Activated gamma-delta T cell treated with anti-CD3 and anti-CD28 coated beads, Interleukin-2, amount 50 U/mL, for 16 hours (primary cell): ENCODE measurements at places on chromosomes 11 and 22.
A peak's percentile ranks its signal among the peaks of the same experiment; 100 is the strongest.

- no peak for DNase-seq
Observed at GRCh38 chr11:73386016-73386415, 9.8 kb downstream of the RELT start.

DNA sequence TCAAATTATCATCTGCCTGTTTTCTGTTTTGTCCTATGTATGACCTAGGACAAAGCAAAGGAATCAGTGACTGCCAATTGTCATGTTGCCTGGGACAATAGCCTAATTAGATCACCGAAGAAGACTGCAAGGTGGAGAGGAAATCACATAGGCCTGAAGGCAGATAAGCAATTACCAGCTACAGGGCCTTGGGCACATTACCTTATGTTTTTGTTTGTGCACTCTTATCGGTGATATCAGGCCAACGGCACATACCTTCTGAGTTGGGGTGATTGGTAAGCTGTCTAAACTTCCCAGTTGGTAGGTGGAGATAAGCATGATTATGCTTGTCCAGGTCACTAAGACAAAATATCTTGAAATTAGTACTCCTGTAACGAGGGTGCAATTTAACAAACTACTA is 58.1 kb upstream of the FAM181B start:
- DNase-seq: no peak

DNA sequence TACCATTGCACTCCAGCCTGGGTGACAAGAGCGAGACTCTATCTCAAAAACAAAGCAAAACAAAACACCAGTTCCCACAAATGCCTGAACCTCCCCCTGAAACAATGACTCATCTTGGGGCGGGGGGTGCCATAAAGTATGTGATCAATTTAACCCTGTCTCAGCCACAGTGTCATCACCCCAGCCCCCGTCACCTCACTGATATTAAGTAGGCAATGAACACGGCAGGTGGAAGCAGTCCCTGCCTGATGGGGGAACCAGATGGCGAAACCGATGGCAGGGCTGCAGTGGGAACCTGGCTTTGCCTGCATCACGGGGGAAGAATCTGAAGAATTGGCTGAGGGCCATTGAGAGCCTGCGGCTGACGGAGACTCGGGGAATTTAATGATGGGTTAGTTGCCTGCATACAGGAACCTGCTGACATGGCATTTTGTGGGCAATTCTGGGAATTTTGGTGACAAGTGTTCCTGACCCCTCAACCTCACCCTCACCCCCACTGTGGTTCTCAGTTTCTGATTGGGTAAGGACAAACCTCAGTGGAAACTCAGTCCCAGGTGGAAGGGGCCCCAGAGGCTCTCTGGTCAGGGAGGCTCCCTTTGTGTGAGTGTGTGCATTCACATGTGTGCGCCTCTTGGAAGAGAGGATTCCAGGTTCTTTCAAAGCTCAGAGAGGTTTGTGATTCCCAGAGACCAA is 39.1 kb upstream of the SHISAL1 start:
- peak; percentile 7 for DNase-seq

GRCh38 chr11:36361901-36362391 is 65.9 kb downstream of the PRR5L start:
- DNase-seq: no peak

DNA sequence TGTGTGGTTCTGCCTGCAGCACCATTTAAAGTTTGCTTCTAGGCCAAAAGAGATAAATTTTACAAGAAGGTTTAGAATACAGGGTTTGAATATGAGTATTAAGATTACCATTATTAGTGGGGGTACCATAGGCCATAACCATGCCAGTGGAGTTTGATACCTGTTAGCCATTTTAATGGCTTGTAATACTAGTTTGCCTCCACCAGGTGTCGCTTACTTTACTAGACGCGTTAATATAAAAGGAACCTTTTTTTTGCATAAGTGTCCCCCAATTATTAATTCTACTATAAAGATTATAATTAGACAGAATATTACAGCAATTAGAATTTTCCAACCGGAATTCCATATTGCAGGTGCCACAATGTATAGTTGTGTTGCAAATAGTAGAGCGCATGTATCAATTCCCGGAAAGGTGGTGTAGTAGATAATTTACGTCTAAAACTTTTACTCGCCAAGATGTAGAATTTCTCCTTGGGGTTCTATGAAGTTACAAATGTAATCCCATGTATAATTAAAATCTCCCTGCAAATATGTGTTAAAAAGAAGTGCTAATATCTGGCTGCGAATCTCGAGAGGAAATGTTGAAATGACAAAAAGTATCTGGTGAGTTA is 16.1 kb downstream of the MS4A6E start:
- no peak for DNase-seq

DNA sequence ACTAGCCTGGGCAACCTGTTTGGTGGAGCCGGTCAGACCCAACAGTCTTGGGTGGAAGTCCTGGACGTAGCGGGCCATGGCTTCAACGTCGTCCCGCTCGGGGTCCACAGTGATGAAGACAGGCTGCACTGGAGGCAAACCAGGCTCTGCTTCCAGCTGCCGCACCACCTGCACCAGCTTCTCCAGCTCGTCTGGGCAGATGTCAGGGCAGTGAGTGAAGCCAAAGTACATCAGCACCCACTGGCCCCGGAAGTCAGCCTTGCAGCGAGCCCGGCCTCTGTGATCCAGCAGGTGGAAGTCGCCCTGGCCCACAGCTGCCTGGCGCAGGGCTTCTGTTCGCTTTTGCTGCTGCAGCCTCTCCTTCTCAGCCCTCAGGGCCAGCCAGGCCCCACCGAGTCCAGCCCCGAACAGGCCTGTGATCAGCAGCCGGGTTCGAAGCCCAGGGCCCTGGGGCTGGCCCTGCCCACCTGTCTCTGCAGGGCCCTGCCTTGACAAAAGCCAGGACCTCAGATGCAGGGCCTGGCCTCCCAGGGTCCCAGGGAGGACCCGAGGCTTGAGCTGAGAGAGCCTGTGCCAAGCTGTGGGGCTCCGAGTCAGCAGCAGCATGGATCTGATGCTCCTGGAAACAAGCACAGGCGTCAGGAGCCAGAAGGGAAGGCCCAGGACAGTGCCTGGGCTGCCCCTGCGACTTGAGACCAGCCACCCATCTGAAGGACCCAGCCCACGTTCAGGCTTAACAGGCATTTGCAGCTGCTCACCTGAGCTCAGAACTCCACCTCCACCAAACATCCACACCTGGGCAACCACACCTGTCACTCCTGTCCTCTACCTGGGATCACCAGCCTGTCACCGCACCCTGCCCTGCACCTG is 1.4 kb downstream of the SCO2 start:
- no peak for DNase-seq

- DNase-seq: no peak
Observed at GRCh38 chr11:126829716-126830115, 170.9 kb downstream of the KIRREL3 start.

- no peak for DNase-seq
Observed at GRCh38 chr11:114296605-114297372, 590 bp downstream of the NNMT start.

- DNase-seq: no peak
Observed at GRCh38 chr11:75812542-75813040, 2.4 kb upstream of the UVRAG start.

DNA sequence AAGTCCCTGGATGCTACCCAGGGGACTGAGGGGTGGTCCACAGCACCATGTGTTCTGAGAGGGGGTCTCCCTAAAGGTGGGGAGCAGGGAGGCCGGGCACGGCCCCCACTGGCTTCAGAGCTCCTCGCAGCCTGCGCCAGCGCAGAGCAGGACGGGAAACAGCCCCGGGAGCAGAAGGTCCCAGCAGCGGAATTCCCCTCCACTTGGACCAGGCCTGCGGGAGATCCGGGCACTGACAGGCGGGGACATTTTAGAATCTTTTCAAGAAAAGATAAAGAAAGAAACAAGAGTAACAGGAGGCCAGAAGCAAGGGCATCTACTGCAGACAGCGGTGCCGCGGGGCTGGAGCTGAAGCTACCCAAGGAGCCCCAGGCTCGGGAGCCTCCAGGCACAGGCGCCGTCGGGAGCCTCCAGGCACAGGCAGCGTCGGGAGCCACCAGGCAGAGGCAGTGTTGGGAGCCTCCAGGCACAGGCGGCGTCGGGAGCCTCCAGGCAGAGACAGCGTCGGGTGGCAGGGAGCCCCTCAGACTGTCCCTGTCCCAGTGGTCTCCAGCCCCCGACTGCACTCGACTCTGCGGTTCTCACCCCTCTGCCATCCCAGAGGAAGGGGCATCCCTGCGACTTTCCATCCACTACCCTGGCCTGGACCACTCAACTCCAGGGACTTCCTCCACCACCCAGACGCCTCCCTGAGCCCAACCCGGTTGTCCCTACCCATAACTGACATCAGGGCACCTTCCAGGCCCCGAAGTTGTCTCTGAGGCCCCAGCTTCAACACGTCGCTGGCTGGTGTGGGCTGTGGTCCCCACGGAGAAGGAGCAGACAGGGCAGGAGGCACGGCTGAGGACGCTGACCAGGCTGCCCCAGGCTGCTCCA is 211.1 kb downstream of the BRD1 start:
- no peak for DNase-seq

DNA sequence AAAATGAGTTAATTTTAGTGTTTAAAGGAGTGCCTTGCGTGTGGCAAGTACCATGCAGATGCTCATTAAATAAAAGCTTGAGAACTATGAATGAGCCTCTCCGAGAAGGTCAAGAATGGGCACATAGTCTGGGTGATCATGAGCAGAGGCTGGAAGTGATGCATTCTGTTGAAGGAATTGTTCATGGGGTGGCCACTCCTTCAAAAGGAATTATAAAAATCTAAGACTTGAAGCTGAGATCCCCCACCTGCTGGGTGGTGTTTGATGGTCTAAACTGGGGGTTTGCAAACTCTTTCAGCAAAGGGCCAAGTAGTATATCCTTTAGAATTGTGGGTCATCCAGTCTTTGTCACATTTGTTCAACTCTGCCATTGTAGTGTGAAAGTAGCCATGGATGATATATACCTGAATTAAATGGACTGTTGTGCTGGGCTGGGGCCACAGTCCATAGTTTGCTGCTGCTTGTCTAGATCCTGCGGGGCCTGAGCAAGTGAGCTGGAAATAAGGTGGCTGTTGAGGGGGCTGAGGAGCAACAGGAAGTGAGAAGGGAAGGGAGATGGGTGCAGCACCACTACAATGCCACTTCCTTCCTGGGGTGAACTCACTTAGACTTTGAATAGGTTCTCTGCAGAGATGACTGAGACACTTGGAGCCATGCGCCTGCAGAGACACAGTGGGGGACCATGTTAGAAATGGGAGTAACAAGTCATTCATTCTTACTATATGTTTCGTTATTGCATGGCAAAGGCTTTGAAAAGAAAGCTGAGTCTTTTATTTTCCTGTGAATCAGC is 179.0 kb downstream of the SNX19 start:
- DNase-seq: no peak

DNA sequence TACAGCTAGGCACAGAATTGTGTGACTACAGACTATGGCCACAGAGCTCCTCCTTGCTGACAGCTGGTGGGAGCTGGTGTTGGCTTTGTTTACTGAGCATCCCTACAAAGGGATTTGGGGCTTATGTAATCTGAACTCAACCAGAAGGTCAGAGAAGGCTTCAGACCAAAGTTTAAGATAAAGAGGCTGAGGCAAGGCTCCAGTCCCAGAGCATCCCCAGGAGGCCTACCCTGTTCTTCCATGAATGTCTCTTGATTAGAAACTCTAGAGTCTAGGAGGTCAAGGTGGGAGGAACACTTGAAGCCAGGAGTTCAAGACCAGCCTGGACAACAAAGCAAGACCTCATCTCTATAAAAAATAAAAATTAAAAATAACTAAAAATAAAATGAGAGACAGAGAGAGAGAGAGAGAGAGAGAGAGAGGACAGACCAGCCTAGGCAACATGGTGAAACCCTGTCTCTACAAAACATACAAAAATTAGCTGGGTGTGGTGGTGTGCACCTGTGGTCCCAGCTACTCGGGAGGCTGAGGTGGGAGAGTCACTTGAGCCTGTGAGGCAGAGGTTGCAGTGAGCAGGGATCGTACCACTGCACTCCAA is 125.5 kb upstream of the SERPIND1 start:
- DNase-seq: no peak

- no peak for DNase-seq
Observed at GRCh38 chr11:61080986-61081590, 21.2 kb upstream of the CD5 start.

DNA sequence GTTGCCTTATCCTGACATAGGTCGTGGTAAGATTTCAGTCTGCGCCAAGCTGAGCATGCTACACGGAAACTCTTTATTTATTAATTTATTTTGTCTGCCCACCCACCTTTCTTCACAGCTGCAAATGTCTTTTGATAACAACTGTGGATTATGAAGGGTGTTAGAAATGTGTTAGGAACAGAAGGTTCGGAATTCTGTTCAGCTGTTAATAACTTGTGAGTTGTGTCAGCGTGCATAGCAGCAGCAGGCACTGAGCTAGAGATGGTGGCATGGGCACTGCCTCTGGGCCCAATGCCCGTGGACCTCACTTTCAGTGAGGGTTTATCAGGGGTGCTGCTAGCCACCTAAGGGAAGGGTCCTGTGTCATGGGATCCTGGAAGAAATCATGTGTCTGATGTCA is 162.5 kb upstream of the NTM start:
- no peak for DNase-seq

DNA sequence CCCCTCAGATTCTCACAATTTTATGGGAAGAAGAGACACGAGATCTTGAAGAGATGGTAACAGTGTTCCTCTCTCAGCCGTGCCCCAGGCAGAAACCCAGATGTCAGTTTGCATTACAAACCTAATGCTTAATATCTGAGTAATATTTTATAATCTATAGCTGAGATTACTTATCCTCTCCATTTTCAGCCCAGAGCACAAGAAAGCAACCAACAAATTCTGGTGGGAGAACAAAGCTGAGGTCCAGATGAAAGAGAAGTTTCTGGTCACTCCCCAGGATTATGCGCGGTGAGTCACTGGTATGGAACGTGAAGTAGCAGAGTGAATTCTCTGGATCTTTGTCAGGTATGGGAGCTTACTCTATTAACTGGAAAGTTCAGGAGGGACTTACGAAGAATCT is 884 bp downstream of the CENATAC start:
- no peak for DNase-seq

GRCh38 chr11:11072067-11072466 is 214.2 kb upstream of the ZBED5 start:
- DNase-seq: no peak

DNA sequence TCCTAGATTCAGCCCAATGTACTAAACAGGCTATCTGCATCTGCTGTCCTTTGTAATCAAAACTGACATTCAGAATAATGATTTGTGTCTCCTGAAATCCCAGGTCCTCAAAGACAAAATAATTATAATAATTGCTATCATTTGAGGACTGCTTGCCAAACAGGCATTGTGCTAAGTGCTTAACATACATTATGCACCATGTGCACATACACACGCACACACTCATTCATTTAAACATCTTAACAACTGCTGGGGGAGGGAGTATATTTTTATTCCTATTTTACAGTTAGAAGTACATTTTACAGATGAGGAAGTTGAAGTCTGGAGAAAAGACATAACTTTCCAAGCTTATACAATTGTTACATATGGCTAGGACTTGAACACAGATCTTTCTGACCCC is 308.0 kb upstream of the ZC3H12C start:
- no peak for DNase-seq

GRCh38 chr22:25013607-25014006 is 61.1 kb downstream of the KIAA1671 start:
- no peak for DNase-seq
